ENCODE measurements at places on chromosomes 2 and 18.

DNA sequence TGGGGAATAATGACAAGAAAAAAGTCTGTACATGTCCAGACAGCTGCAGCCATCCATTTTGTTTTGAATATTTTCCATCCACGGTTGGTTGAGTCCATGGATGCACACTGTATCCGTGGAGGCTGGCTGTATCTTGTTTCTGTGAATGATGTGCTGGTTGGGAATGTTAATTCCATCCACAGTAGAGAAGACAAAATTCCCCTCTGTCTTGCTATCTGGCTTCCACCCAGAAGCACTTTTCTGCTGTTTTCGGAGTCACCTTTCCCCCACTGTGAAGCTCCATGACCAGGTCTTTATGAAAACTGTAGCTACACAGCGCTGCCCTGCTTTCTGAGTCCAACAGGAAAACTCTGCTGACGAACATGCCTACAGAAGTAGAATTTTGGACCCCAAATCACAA, 122.3 kb downstream of the HRH4 start:
- DNase-seq: no peak

- DNase-seq: no peak
Observed at GRCh38 chr2:20062615-20063545, 11.5 kb upstream of the LAPTM4A start.

DNA sequence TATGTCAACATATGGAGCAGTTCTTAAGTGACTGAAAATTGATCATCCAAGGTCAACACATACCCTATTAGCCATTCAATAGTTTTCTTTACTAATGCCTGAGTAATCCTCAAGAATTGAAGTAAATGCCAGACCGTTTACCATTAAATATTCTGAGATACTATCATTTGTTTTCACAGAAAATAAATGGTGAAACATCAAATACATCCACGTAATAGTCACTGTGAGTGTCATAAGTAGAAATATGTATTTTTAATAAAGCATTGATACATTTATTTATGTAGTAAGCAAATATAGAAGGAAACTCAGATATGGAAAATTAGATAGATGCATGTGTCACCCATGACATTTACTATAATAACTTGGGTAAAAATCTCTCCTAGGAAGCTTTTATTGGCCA, 927.8 kb upstream of the NRXN1 start:
- DNase-seq: no peak

- DNase-seq: no peak
Observed at GRCh38 chr18:56825321-56825720, 174.2 kb downstream of the WDR7 start.

DNA sequence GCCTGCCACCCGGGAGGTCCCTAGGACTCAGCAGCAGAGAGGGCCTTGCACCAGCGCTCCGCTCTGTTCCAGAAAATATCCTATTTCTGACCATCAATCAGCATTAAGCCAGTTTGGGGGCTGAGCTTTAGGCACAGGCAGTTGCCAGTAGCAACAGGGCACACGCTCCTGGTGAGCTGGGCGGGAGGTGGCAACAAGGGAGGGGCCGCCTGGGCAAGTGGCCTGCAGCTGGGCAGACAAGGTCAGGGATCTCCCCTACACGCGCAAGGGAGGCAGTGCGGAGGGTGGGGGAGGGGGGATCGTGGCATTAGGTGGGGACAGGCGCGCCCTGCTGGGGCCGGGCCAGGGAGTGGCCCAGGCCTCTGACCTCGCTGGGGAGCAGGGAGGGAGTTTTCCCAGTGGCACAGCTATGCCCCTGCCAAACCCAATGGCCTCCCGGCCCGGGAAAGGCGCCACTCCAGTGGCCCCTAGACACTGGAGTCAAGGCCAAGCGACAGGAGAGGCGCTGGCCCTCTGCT, 302.8 kb downstream of the NCKAP5 start:
- DNase-seq: peak; percentile 61
